ENCODE measurements at places on chromosomes 5 and 9.
A peak's percentile ranks its signal among the peaks of the same experiment; 100 is the strongest.

DNA sequence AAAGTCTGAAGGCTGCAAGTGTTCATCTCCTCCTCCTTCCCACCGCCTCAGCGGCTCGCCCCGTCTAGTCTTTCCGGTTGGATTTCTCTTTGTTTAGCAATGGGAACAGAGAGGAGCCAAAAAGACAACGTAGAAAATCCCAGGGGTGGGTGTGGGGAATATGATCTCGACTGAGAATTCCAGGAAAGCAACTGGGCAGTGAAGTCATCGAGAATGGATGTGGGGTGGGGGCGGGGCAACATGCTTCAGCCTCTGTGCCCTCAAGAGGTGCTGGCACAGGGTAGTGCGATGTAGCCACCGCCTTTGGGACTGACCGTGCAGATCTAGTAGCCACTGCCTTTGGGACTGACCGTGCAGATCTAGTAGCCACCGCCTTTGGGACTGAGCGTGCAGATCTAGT, 12.9 kb downstream of the MSX2 start:
- H3K27ac ChIP-seq = no peak overlapping the region
- no peaks in the 10 kb centered on the region for H3K36me3 ChIP-seq
- H3K4me3 ChIP-seq = no peak overlapping the region
- peaks cover 56% of the 10 kb centered on the region for H3K27me3 ChIP-seq
- DNase-seq = no peak

DNA sequence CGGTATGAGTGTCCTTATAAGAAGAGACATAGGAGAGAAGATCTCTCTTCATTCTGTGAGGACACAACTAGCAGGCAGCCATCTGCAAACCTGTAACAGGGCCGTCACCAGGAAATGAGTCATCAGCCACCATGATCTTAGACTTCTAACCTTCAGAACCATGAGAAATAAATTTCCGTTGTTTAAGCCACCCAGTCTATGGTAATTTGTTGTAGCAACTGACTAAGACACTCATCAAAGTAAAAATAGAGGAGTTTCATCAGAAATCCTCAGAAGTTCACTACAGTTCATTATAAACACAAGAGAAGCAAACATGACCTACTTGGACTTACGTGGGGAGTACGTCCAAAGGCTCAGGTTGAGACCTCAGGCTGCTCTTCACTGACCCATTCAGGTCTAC, 357.7 kb downstream of the SEMA5A start:
- H3K4me1 ChIP-seq = no peaks in the 10 kb centered on the region
- H3K4me3 ChIP-seq = no peak overlapping the region
- peaks cover 3% of the 10 kb centered on the region for H3K36me3 ChIP-seq
- DNase-seq = peak; percentile 44
- no peaks in the 10 kb centered on the region for H3K27me3 ChIP-seq
- H3K27ac ChIP-seq = no peak overlapping the region

DNA sequence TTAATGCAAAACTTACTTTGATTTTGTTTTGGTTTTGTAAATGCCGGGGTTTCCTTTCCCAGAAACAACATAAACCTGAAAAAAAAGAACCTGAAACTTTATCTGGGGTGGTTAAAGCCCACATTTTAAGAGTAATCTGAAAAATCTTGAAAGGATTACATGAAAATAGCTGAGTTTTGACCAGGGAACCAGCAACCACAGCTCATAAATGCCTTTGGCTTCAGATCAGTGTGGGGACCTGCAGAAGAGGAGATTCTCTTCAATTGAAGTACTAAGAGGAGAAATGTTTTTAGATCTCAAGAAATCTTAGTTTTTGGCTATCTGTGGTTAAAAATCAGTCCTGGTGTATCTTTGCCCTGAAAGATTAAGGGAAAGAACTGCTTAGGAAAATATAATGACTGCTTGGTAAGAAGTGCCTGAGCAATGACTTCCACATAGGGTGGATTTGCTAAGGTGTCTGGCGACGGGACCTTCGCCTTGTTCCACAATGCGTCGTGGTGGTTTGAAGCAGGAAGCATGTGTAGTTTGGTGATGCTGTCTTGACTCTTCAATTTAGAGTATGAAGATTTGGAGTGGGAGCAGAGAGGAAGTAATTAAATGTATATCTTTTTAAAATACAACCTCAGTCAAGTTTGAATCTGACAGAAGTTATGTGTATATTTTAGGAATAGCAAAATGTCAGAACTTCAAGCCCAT, 186.5 kb downstream of the MAN2A1 start:
- H3K4me3 ChIP-seq = no peak overlapping the region
- H3K27me3 ChIP-seq = no peaks in the 10 kb centered on the region
- H3K36me3 ChIP-seq = no peaks in the 10 kb centered on the region
- no peak for DNase-seq

DNA sequence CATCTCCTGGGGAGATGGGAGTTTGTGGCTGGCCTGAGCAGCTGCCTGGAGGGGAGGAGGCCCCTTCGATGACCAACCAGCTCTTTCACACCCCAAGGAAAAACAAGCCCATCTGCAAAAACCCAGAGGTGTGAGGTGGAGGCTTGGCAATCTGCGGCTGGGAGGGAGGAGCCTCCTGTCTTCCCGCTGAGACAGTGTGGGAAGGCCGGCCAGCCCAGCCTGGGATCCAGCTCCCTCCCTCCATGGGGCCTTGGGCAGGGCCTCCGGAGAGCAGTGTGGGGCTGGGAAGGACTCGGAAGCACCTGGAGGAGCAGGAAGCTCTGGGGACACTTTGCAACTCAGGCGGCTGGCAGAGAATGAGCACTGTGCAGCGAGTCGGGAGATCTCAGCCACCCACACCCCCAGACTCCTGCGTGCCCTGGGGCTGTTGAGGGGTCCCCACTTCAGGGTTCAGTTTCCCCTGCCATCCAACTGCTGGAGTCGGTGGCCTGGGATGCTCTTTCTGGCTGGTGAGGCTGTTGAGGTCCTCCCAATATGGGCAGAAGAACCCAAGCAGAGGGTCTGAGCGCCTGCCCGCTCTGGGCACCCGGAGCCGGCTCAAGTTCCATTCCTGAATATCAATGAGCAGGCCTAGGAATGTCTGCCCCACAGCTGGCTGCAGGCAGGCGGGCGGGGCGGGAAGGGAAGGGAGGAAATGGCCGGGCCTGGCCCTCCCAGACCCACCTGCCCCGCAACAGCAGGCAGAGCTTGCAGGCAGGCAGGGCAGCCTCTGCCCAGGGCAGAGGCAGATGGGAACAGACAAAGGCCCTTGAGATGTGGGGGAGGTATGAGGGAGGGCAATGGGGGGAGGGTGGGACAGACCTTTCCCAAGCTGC, 101.1 kb downstream of the FGF18 start:
- DNase-seq = peak; percentile 43
- no peak overlapping the region for H3K4me3 ChIP-seq
- peaks cover 39% of the 10 kb centered on the region for H3K4me1 ChIP-seq
- peak overlapping the region; percentile 13 for H3K27ac ChIP-seq

GRCh38 chr5:80507663-80508062, 19.8 kb downstream of the FAM151B start:
- no peak for DNase-seq
- H3K4me1 ChIP-seq = no peaks in the 10 kb centered on the region
- no peaks in the 10 kb centered on the region for H3K36me3 ChIP-seq

DNA sequence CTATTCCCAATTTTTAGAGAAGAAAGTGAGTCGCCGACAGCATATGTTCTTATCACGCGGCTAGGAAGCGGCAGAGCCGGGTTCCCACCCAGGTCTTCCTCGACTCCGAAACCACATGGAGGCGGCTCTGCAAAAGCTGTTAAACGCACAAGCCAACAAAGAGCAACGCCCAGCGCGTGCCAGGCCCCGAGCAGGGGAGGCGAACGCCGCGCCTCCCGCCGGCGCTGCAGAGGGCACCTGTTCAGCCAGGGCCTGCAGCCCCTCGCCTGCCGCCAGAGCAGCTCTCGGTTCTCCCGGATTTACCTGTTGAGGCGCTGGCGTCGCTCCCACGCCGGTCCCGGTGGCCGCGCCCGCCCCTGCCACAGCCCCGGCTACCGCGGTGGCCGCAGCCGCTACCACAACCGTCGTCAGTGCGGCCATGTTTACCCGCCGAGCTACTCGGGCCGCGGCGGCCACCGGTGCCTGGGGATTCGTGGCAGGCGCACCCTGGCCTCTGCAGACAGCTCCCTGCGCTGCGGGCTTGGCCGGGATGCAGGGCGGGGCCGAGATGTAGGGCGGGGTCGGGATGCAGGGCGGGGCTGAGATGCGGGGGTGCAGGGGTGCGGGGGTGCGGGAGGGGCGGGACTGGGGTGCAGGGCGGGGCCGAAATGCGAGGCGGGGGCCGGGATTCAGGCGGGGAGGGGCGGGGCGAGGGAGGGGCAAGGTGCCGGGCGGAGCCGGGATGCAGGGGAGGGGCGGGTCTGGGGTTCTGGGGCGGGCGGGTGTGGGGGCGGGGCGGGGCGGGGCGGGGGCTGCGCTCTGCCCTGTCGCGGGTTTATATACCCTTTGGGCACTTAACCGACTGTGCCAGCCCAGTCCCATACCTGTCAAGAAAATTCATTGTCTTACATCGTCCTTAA, at the start of gene CCDC112:
CCDC112 (minus strand) TSS at position 531 of the 899 bp plus-strand sequence; CDS start at position 420, 111 bp downstream.
- no peaks in the 10 kb centered on the region for H3K27me3 ChIP-seq
- DNase-seq = peak; percentile 85
- H3K27ac ChIP-seq = peak within 1 kb of the TSS; percentile 66
- H3K36me3 ChIP-seq = no peaks in the 10 kb centered on the region
- no peaks in the 10 kb centered on the region for H3K4me1 ChIP-seq

DNA sequence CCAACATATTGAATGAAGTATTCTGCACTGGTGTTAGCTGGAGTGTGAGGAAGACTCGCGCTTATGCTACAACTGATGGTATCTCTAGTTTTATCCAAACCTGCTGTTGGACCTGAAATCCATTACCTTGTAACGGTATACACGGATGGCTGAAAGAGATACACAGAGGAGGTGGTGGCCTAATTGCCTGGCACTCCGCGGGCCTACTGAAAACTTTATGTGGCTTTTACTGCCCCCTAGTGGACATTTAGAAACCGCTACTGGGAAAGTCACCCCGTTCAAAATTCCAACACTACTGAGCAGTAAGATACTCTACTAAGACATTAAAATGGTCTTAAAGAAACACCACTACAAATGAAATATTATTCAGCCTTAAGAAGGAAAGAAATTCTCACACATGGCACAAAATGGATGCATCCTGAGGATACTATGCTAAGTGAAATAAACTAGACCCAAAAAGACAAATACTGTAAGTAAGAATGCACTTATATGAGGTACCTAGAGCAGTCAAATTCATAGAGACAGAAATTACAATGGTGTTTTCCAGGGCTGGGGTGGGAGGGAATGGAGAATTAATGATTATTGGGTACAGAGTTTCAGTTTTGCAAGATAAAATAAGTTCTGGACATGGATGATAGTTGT, 100.4 kb downstream of the TTLL11 start:
- H3K27ac ChIP-seq = no peak overlapping the region
- DNase-seq = peak; percentile 84
- H3K36me3 ChIP-seq = no peaks in the 10 kb centered on the region
- peaks cover 7% of the 10 kb centered on the region for H3K4me1 ChIP-seq
- no peaks in the 10 kb centered on the region for H3K27me3 ChIP-seq

All from cardiac muscle cell (in vitro differentiated cells and primary cell).